ENCODE measurements at places on chromosomes 4 and X.

DNA sequence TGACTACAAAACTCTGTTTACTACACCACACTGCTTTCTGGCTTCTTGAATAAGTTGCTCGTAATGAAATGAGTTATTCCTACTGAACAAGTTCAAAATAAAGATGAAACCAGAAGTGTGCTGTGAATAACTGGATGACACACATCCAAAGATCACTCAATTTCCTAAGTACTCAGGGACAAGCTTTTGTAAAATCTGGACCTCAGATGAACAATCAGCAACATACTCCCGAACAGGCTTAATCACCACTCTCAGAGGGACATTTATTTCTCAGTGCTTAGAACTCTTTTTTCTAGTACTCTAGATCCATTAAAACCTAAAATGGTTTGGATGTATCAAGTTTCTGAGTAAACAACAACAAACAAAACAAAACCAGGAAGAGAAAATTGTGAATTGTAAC is 61.5 kb upstream of the EXOC1L start:
- DNase-seq = no peak

- no peak for DNase-seq
Measured at GRCh38 chr4:130632731-130633604, 1537.0 kb downstream of the C4orf33 start.

DNA sequence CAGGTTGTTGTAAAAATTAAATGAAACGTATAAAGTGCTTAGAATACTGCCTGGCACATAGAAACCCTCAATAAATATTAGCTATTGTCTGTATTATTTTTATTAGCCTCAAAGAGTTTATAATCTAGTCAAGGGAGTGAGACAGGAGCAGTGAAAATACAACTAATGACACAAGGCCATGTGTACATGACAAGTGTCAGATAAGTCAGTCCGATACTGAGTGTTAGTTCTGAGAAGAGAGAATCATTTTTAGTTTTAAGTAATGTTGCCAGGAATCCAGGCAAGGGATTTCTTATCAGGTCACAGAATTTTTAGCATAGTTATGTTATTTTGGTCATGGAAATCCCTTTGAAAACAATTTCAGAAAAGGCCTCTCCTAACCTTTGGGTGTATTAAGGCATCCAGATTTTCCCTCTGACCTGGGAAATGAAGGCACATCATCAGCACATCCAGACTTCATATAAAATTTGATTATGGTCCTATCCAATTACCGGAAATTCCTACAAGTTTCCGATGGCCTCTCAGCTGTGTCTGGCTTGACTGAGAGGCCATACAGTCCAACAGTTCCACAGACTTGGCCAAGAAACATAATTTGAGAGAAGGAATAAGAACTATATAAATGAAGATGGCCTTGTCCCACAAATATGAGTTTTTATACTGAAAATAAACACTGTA is 35.7 kb downstream of the PPARGC1A start:
- no peak for DNase-seq

DNA sequence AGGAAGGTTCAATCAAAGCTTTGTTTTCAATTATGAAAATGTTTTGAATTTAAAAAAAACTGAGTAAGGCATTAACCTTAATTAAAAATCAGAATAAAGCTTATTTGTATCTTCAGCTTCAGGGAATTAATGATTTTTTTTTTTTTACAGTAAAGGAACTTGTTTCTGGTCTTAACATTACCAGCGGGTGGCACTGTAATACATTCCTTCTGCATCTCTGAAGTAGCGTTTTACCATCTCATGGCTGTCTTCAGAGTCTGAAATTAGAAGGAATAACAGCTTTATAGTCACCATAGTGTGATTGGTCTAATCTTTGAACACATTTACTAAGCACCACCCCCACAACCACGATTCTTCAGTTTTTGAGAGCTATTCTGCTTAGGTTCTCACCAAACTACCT is 102.6 kb downstream of the IL1RAPL2 start:
- no peak for DNase-seq

All from stimulated activated naive CD8-positive, alpha-beta T cell treated with anti-CD3 and anti-CD28 coated beads, Interleukin-15, amount 100 ng/mL, for 72 hours (primary cell).